ENCODE measurements at places on chromosomes 5 and 9.

GRCh38 chr9:684941-685340 is 156.6 kb upstream of the DMRT1 start:
- ATAC-seq, result peak; percentile 52

DNA sequence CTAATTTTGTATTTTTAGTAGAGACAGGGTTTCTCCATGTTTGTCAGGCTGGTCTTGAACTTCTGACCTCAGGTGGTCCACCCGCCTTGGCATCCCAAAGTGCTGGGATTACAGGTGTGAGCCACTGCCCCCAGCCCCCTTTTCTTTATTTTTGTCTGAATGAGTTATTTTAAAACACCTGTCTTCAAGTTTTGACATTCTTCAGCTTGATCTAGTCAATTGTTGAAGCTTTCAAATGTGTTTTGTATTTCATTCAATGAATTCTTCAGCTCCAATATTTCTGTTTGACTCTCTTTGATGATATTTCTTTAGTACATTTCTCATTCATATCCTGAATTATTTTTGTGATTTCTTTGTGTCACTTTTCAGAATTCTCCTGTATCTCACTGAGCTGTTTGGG is 486.2 kb downstream of the DMAC1 start:
- no peak for ATAC-seq

DNA sequence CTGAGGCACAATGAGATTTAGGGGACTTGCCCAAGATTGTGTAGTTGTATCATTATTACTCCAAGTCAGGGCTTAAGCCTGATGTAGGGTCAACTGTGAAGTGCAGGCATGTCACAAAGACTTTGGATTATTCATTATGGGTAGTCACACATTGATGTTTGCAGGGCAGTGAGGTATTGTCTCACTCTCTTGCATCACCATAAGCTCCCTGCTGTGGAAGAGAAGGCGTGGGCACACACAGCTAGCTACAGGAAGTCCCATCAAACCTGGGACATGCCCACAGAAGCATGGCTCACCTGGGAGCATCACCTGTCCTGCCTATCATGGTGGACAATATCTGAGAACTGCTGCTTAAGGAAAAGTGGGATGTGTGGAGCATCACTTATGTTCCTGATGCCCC is 42.1 kb downstream of the TMOD1 start:
- peak; percentile 77 for ATAC-seq

DNA sequence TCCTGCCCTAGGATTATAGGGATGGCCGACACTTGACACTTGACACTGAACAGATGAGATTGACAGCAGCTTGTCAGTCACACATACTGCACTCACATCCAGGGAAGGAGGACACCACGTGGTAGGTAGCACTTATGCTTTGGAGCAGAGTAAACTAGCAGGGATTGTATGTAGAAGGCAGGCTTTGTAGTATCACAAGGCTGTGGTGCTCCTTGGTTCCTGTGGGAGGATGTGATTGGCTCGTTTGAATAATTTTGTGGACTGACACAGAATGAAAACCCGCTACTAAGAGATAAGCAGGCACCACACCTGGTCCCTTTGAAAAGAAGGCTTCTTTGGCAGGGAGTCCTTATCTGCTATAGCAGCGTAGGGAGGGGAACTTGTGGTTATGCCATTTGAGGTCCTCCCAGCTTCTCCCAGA is 63.6 kb upstream of the IL12B start:
- ATAC-seq, result no peak

DNA sequence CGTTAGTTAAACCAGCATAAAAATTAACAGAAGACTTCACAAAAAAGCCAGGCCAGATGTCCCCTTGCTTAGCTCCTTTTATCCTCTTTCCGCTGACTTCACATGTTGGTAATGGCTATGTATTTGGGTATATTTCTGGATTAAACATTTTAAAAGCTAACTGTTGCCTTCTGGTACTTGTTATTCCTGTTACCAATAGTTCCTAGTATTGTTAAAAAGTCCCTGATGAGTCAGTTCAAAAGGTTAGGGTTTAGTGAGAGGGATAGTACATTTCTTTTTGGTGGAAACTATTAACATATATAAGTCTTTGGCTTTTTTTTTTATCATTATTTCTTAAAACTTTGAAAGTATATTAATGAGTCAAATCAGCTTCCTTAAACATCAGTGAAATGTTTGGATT is 103.2 kb upstream of the ELL2 start:
- ATAC-seq, result peak; percentile 52

GRCh38 chr5:74638544-74638969 is 2.0 kb downstream of the ENC1 start:
- no peak for ATAC-seq

DNA sequence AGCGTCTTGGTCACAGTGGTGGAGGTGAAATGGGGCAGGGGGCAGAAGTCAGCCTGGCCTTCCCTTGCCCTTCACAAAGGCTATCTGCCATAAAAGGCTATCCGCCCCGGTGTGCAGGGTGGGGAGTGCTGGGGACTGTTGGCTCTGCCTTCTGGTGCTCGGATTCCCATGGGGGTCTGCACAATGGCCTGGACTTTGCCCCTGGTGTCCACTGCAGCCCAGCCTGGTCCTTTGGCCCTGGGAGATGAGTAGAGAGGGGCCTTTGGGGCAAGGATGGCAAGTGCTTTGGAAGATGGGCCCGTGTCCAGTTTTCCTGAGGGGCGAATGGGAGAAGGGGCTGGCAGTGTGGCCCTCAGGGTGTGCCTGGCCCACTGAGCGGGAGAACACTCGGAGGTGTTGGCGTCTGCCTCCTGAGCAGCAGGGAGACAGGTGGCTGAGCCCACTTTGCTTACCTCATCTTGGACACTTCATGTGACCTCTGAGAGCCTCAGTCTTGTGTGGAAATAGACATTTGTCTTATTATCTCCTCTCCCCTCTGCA is 69.9 kb downstream of the HSPA4 start:
- no peak for ATAC-seq

GRCh38 chr9:114000063-114000454 is 78.0 kb downstream of the AMBP start:
- no peak for ATAC-seq

GRCh38 chr5:124310453-124310852 is 436.0 kb downstream of the ZNF608 start:
- ATAC-seq, result peak; percentile 63

GRCh38 chr9:80521151-80521550 is 949.4 kb downstream of the TLE4 start:
- no peak for ATAC-seq

DNA sequence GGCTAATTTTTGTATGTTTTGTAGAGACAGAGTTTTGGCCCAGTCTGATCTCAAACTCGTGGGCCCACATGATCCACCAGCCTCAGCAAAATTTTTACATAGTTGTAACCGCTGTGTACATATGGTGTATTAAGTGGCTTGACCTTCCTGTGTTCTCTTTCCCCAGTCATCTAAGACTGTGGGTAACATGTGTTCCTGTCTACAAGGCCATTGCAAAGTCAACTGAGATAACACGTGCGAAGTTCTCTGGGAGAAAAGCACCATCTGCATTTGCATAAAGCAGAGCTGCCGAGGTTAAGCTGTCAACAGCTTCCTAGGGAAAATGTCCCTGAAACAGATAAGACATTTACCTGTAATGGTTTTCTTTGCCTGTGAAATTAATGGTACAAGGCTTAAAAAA is 273.7 kb downstream of the FANCC start:
- ATAC-seq, result no peak

GRCh38 chr9:21392270-21392669 is 7.1 kb upstream of the IFNA2 start:
- peak; percentile 64 for ATAC-seq

DNA sequence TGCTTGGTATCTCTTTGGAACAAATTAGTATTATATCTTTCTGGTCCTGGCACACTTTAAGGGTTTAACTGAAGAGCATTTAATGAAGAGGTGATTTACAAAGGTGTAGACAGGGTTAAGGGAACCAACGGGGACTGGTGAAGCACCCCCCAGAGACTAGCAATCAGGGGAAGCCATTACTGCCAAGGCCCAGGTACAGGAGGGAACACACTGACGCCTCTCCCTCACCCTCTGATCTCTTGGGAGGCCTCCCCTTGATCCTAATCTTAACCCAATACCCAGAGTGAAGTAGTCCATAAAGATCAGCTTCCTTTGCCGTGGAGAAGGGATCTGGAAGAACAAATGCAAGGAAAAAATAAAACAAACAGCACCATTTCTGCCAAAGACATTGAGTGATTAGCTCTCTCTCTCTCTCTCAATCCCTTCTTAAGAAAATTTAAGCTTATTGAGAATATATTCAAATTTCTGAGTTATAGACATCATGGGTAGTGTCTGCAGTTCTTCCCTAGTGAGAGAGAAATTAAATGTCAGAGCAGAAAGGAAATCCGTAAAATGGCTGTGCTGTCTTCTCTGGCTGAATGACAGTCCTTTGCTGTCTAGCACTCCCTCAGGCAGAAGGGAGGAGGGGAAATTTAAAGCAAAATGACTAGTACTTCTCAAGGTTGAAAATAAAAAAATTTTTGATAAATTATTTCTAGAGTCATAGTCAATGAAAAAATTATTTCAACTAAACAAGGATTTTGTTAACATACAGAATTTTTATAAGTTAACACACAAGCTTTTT is 20.0 kb downstream of the F2R start:
- no peak for ATAC-seq

DNA sequence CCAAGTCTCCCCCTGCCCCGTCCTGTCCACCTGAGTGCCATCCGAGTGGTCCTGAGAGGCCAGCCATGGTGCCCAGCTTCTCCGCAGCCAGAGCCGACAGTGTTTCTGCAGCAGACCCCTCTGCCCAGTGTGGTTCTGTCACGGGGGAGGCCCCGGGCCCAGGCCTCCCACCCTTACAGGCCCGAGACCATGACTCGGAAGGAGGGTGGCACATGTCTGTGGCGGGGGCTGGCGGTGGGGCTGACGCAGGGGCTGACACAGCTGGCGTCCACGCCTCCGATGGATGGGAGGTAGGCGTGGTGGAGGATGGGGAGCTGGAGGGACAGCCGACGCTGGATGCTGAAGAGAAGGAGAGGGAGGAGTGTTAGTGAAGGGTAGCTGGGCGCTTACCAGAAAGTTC is 35.0 kb upstream of the TBC1D2 start:
- ATAC-seq, result peak; percentile 14

GRCh38 chr9:71638627-71639026 is 129.7 kb downstream of the CEMIP2 start:
- ATAC-seq, result peak; percentile 25

GRCh38 chr9:123952641-123953495 is 22.9 kb upstream of the DENND1A start:
- no peak for ATAC-seq

- ATAC-seq, result no peak
These were observed 124.8 kb upstream of the LARP1 start for GRCh38 chr5:154630410-154630809.

- ATAC-seq, result no peak
These were observed 355.1 kb upstream of the DAB2 start for GRCh38 chr5:39779831-39780230.

DNA sequence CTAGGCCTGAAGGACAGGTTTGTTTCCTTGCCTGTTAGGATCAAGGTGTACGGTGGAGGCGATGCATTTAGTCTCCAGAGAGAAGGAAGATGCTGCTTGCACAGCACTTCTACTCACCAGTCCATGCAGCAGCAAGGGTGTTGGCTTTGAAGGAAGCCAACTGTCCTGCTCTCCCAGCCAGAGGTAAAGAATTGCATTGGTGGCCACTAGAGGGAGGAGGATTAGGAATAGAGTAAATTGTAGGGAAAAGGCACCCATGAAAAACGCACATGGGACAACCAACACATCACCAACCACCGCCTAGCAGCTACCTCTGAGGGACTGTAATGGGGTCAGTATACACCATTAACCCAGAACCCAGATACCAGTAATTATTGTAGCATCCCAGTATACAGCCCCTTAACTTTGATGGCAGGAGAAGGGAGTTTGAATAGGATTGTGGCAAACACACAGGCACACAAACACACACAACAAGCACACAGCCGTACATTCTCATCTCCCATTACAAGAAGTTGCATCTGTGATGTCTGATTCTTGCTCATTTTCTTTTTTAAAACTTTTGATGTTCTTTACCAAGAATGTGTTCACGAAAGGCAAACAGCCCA is 267.7 kb downstream of the ADAMTS6 start:
- ATAC-seq, result no peak

GRCh38 chr9:31519011-31519410 is 865.4 kb upstream of the ACO1 start:
- ATAC-seq, result no peak

DNA sequence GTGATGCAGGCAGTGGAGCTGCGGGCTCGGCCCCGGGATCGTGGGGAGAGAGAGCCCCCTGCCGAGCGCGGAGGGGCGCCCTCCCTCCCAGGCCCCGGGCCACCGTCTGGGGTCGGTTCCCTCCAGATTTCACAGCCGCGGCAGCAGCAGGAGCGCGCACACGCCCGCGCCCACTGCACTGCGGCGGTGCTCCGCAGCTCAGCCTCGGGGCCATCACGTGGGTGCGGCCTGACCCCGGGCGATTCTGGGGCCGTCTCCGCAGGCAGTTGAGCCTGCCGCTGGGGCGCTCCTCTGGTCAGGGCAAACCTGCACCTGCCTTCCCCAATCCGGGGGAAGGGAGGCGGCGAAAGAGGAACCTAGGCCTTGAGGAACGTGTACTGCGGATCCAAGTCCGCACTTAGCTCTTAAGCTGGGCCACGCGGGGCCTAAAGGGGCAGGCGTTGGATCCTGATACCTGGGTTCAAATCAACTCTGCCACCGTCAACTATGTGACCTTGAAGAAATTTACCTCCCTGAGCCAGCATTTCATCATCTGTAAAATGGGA is 9.4 kb upstream of the DELE1 start:
- ATAC-seq, result peak; percentile 34

DNA sequence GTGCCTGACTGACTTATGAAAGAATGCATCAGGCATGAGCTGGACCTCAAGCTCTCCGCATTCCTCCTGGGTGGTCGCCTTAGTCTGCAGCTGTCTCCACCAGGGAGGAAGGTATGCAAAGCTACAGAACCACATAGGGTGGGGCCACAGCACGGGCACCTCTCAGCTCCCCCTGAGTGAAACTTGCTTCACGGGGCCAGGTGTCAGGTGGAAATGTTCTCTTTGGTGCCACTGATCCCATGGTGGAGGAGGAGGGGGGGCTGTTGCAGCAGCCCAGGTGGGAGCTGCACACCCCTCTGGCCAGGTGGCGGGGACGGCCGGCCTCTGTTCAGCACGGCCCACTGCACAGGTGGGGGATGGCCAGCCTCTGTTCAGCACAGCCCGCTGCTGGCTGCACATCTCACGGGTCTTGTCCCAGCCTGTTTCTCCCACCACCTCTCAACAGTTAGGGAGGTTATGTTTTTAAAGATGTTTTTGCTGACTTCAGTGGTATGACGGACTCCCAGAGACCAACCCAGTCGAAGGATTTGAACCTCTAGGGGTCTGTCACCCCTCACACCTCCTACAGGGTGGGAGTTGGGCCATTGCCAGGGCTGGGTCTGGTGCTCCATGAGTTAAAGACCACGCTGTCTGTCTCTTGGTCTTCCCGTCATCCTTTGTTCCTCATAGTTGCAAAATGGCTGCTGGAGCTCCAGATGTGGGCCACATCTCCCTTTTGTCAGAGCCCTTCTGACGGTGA is 34.3 kb downstream of the MRPL36 start:
- ATAC-seq, result no peak

DNA sequence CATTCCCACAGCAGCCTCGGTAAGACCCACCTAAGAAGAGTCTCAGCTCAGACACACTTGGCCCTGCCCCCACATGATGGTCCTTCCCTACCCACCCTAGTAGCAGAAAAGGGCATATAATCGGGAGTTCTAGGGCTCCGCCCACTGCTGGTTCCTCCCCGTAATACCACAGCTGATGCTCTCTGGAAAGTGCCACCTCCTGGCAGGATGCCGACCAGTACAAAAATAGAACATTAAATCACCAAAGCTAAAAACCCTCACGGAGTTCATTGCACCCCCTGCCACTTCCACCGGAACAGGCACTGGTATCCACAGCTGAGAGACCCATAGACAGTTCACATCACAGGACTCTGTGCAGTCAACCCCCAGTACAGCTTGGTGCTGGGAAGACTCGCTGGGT is 271.3 kb downstream of the KIAA0825 start:
- no peak for ATAC-seq

GRCh38 chr5:173304591-173304988 is 23.6 kb downstream of the STC2 start:
- no peak for ATAC-seq
